Amygdala (tissue), 56 donors: ENCODE measurements at places on chromosomes 13 and 19.

- DNase-seq: no peak
Measured at GRCh38 chr19:39677961-39678889, 22.5 kb downstream of the LGALS16 start.

DNA sequence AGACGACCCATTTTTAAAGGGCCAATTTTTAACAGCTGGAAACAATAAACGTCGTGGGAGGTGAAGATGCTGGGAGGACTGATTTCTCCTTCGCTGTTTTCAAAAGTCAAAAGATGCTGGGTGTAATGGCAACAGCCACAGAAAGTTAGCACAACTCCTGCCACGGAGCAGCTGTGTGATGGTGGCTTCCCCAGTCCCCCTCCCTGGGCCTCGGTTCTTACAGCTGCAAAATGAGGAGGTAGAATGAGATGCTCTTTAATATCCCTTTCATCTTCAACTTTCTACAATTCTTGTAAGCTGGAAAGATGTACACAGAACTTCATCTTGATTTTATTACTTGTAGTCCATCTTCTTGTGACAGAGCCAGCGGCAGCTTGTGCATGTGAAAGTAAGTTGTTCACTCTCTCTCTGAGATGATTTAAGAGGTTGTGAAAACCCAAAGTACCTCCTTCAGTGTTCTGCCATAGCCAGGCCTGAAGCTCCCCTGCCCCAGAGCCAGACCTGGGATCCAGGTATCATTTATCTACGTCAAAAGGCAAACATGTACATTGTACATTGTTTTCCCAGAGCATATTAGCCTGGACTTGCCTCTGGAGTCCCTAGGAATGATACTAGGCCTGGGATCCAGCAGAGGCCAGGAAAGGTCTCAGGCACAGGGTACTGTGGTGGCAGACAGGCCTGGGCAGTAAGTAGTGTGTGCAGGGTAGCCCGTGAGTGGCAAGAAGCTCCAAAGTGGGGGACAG lies 3.4 kb upstream of the UBE2L5 start:
- DNase-seq: no peak

GRCh38 chr13:79987323-79987722 lies 353.6 kb downstream of the SPRY2 start:
- no peak for DNase-seq

GRCh38 chr13:50387051-50387581 lies 371.9 kb downstream of the KCNRG start:
- DNase-seq: no peak

GRCh38 chr19:9043524-9043923 lies 33.3 kb upstream of the MUC16 start:
- DNase-seq: no peak

DNA sequence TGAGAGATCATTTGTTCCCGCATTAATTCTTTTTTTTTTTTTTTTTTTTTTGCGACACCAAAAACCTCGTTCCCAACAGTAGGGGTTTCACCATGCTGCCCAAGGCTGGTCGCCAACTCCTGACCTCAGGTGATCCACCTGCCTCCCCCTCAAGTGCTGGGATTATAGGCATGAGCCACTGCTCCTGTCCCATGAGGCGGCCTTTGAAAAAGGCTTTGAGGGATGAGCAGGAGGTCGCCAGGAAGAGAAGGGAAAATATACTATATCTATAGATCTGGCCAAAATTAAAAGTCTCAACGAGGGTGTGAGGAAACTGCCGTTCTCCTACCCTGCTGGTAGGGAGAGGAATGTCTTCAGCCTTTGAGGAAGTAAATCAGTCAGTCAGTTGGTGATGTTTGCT lies 26.2 kb downstream of the ZNF473 start:
- DNase-seq: no peak

DNA sequence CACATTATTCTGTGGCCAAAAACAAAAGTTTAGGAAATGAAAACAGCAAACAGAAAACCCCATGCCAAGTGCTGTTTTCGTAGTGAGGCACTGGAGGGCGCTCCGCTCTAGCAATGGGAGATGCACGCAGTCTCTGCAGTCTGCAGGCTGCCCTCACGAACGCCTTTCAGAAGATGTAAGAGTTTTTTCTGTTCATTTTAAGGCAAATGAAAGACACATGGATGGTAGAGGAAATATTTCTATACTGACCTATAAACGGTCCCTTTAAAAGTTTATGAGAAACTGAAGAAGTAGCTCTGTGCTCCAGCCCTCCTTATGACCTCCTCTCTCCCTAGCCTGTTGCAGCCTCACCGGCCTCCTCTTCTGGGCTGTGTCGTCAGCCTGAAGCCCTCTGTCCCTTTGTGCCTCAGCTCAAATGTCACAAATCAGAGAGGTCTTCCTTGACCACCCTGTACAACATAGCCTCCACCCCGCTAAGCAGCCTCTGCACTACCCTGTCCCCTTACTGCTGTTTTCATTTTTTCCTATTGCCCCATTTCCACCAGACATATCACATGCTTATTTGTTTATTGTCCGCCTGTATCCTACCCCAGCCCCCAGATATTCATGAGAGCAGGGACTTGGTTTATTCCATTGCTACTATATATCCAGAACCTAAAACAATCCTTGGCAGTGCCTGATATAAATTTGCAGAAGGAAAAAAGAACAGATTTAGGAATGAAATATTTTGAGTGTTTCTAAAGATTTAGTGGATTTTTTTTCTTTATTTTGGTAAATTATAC lies 116.4 kb downstream of the TM9SF2 start:
- peak; percentile 12 for DNase-seq

DNA sequence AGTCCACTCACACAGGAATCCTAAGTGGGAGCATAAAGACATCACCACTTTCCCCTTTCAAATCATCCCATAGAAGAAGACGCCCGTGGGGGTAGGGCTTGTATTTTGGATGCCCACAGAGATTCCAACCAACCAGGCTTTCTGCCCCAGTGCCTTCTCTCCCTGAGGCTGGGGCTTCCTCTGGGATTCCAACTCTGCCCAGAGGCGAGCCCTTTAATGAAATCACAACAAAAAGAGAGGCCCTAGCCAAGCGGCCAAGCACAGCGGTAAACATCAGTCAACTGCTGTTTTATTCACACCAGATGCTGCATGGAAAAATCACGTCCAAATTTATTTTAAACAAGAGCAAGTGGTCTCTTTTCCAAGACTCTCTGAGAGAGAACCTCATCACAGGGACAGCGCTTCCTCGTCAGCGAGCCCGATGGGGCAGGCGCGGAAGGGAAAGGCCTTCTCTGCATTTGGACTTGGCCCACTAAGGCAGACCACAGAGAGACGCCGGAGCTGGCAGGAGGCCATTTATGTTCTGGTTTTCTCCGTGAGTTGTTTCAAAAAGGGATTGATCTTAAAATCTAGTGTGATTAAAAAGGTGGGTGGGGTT lies 31.5 kb downstream of the ADPRHL1 start:
- DNase-seq: no peak

- DNase-seq: no peak
Measured at GRCh38 chr19:2534423-2535013, 58.6 kb downstream of the GADD45B start.

DNA sequence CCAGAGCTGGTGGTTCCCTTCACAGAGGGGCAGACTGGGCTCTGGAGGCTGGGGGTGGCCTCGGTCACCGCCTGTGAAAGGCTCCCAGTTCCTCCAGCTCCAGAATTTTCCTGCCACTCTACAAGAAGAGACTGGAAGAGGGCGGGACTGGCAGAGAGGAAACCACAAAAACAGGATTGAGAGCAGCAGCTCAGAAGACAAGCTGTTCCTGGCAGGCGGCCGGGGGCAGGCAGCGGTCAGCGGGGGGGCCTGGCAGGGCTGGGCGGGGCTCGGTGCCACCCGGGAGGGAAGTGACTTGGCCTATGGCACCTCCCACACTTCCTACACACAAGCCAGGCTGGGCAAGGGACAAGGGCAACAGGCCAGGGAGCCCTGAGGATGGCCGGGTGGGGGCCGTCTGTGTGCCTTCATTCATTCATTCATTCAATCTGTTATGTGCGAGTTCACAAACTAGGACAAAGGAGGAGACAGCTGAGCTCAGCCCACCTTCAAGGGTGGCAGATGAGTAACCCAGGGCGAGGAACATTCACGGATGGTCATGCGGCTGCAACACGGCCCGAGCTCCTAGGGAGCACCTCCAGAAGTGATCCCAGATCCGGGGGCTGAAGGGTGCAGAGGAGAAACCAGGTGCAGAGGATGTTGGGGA lies 16.9 kb upstream of the BTBD2 start:
- DNase-seq: peak; percentile 91

DNA sequence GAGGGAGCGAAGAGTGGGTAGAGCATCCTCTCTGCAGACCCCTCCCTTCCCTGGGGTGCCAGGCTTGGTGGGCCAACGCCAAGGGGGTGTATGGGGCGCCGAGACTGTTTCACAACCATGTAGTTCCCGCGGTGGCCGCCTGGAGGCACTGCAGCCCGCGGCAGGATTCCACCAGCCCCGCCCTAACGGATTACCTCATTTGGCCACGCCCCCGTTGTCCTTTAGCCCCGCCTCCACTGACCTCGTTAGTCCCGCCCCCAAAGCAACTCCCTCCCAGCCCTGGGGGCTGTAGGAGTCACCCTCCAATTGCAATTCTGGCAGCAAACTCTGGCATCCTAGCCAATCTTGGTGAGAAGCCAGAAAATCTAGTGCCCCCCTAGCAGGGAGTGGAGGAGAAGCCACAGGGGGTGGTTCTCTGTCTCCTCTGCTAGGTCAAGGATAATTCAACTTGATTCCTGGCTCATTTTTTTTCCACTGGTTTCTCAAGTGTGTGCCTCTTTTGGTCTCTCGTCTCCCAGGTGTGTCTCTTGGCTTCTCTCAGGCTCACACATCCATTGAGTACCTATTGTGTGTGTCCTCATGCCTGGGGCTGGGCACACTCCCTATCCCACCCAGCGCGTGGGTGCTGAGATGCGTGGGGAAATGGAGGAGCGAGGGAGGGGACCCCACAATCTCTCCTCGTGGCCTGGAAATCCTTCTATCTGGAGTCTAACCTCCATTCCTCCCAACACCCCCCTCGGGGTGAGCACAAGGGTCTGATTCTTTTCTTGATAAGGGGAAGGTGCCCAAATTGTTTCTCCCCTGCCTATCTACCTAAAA lies 2.0 kb downstream of the OLFM2 start:
- peak; percentile 76 for DNase-seq

DNA sequence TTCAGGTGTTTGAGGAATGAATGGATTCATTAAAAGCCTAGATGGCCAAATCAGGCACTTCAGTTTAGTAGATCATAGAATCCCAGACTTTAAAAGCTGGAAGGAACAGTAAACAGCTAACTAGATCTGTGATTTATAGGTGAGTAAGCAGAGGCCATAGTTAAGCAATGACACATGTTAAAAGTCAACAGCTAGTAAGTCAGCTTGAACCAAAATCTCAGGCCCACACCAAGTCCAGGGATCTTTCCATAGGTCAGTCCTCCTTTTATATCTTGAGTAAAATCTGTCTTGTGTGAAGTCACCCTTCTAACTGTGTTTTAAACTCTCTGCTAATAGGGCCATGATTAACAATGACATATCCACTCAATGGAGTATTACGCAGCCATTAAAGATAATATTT lies 275.5 kb upstream of the SOX21 start:
- no peak for DNase-seq

GRCh38 chr13:76552041-76552772 lies 334.0 kb downstream of the KCTD12 start:
- no peak for DNase-seq

DNA sequence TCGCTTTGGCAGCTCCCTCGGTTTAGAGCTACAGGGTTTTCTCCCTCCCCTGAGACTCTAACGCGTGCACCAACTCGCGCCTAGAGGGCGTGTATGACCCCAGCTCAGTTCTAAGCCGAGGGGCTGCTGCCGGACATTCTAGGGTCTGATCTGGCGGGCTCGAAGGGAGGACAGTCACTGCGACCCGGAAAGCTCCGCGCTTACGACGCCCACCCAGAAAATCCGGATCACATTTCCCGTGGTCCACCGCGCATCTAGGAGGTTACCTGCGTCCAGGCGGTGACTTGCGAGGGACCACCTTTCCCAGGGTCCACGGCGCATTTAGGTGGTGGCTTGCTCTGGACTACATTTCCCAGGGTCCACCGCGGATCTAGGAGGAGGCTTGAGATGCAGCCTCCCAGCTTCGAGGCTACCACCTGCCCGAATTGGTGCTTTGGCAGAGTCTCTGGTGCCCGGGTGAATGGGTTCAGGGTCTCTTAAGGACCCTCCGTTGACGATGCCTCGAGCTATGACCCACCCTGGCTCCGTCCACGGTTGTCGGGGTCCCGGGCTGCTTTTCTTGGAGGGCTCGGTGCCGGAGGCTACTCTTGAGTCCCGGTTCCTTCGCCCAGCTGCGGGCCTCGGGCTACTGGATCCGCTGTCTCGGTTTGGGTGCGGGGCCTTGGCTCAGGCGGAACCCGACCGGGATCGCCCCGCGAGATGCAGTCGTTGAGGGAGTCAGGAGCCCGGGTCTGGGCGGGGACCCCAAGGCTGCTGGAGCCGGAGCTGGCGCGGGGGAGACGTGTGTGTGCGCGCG lies 30.5 kb downstream of the ZNF146 start:
- no peak for DNase-seq

- DNase-seq: no peak
Measured at GRCh38 chr13:92991692-92992091, 234.9 kb upstream of the GPC6 start.

- no peak for DNase-seq
Measured at GRCh38 chr19:13974073-13974472, 21.8 kb downstream of the DCAF15 start.

DNA sequence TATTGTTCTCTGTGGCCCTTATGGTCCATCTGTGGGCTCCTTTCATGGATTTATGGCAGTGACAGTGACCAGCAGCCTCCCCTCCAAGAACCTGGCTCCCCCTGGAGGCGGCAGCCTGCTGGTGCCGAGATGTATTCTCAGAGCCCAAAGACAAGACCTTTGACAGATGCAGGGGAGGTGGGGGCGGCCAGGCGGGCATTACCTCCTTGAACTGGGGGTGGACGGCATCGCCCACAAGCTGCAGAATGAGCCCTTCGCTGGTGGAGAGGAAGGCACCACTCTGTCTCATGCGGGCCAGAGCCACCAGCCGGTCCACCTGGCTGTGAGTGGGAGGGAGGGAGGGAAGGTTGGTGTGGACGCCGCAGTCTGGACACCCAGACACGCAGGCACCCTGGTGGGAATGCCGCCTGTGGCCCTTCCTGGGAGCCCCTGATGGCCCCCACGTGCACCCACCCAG lies 6.6 kb downstream of the ISOC2 start:
- DNase-seq: no peak

DNA sequence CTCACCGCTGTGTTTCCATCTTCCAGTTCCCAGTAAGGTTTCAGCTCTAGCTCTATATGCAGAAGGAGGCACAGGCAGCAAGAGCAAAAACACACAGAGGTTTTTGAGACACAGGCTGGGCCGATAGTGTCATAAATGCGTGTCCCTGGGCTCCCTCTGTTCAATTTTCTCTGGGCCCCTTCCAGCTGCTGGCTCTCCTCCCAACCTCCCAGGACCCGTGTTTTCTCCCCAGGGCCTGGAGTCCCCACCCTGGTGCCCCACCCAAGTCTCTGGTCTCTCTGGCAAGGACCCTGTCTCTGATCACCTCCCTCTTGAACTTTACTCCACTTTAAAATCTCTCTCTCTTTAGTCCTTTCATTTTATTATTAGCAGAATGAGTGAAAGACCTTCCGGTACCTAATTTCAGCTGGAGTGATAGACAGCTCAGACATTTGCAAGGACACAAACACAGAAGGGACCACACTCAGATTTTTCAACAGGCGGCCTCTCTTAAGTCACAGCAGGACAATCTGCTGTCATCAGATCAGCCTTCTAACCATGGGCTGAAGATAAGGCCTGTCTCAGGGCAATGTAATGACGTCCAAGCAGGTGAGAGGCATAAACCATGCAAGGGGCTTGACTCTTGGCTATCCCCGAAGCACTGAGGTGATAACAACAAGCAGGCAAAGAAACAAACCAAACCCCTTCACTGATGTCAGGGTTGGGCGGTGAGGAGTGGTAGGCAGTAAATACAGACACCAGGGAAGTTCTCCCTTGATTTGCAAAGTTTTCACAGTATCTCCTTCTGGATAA lies 190.0 kb upstream of the IRS2 start:
- DNase-seq: no peak

- DNase-seq: no peak
Measured at GRCh38 chr13:44868397-44868796, 120.9 kb downstream of the NUFIP1 start.
